ENCODE measurements at places on chromosomes 6 and 20. TPM values are rescaled to one million over a fixed set of nuclear protein-coding genes. Genes with fewer than 3 reads are reported as not detected.

The PPP1R14C gene
- not detected for total RNA-seq

The OGFR gene
- total RNA-seq: 79.9 TPM

The PRELID3B gene
- total RNA-seq: 45.4 TPM

The KIFC1 gene
- total RNA-seq: 0.60 TPM

The ZBTB24 gene
- 24.7 TPM for total RNA-seq

The CNR1 gene
- total RNA-seq: 1.1 TPM

The EEF1A2 gene
- total RNA-seq: 0.16 TPM

The BTN1A1 gene
- not detected for total RNA-seq

The CD2AP gene
- 32.2 TPM for total RNA-seq

GRCh38 chr6:118708744-118709143 lies 57.4 kb upstream of the CEP85L start:
- peak overlapping the region; percentile 98 for H3K27ac ChIP-seq
- H3K27me3 ChIP-seq: no peaks in the 10 kb centered on the region
- no peak for DNase-seq
- peak overlapping the region; percentile 97 for H3K4me3 ChIP-seq

DNA sequence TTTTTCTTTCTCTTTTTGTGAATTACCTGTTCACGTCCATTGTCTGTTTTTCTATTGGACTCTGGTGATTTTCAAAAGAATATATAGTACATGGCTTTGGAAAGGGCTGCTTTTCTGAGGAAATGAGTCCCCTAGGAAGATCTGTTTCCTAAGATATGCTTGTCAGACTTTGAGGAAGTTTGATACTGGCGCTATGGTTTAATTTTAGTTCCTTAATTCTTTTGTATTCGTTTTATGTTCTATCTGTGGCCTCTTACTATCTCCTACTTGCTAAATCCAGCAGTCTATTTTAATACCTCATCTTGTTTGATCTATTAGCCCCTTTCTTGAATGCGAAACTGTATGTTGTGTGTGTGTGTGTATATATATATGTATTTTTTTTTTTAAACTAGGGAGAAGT lies 101.9 kb downstream of the LIN28B start:
- DNase-seq: no peak
- H3K4me1 ChIP-seq: no peaks in the 10 kb centered on the region
- H3K36me3 ChIP-seq: no peaks in the 10 kb centered on the region

DNA sequence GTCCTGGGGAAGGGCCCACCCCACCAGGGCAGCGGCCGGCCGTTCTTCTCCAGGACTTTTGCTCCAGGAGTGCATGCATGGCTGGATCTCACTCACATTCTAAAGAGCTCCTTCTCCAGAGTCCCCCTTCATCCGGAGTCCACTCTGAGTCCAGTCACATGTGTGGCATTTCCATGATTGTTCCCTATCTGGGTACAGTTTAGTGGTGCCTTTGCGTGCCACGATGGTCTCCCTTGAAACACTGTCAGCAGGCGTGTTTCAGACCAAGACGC lies 20.9 kb downstream of the OSBPL2 start:
- peaks cover 83% of the 10 kb centered on the region for H3K36me3 ChIP-seq
- H3K4me3 ChIP-seq: no peak overlapping the region
- H3K27ac ChIP-seq: no peak overlapping the region
- DNase-seq: no peak
- H3K27me3 ChIP-seq: no peaks in the 10 kb centered on the region

DNA sequence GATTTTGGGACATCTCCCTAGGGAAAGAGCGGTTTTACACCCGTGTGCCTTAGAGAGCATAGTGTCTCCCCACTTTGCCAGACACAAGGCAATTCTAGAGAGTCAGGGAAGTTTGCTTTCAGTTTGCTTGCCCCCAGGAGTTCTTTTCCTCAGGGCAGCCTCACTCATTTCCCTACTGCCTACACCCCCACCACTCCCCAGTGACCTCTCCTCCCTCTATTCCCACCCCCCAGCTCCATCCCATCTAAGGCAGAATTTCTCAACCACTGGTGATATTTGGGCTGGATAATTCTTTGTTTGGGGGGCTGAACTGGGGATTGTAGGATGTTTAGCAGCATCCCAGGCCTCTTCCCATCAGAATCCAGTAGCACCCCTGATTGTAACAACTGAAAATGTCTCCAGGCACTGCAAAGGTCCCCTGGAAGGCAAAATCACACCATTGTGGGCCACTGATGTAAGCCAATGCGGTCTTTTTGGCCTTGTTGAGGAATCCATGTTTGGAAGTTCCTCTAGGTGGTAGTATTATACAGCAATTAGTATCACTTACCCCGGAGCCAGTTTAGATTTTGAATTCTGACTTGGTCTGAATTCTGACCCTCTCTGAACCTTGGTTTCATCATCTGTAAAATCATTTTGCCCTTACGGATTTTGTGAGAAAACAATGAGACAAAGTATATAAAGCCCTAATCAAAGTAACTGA lies 1.3 kb downstream of the EPPIN start:
- no peaks in the 10 kb centered on the region for H3K4me1 ChIP-seq
- no peak overlapping the region for H3K4me3 ChIP-seq
- peaks cover 32% of the 10 kb centered on the region for H3K27me3 ChIP-seq
- H3K27ac ChIP-seq: no peak overlapping the region

- H3K4me1 ChIP-seq: no peaks in the 10 kb centered on the region
- DNase-seq: no peak
- H3K36me3 ChIP-seq: peaks cover 4% of the 10 kb centered on the region
- H3K4me3 ChIP-seq: no peak overlapping the region
These were observed 111.2 kb downstream of the KCNQ5 start for GRCh38 chr6:72733045-72733444.

GRCh38 chr6:105831311-105832097 lies 254.6 kb upstream of the PRDM1 start:
- H3K4me1 ChIP-seq: no peaks in the 10 kb centered on the region
- DNase-seq: no peak
- H3K27me3 ChIP-seq: peaks cover 3% of the 10 kb centered on the region
- no peak overlapping the region for H3K4me3 ChIP-seq

DNA sequence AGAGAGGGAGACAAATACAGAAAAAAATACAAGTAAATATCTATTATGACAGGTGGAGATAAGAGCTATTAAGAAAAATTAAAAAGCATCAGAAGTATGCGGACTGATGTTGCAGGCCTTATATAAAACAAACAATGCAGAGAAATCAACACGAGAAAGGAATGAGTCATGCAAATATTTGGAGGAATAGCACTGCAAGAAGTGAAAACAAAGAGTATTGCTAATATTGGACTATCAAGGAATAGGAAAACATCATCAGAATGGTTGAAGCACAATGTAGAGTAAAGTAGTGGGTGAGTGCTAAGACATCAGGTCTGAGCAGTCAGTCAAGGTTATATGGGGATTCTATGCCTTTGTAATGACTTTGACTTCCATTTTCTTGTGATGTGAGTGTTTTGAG lies 657.5 kb upstream of the GJE1 start:
- H3K27ac ChIP-seq: no peak overlapping the region
- no peak for DNase-seq
- no peak overlapping the region for H3K4me3 ChIP-seq

GRCh38 chr6:81515562-81516453 lies 236.7 kb downstream of the TENT5A start:
- no peak overlapping the region for H3K4me3 ChIP-seq
- DNase-seq: no peak
- no peak overlapping the region for H3K27ac ChIP-seq
- H3K4me1 ChIP-seq: no peaks in the 10 kb centered on the region
- no peaks in the 10 kb centered on the region for H3K27me3 ChIP-seq
- no peaks in the 10 kb centered on the region for H3K36me3 ChIP-seq

DNA sequence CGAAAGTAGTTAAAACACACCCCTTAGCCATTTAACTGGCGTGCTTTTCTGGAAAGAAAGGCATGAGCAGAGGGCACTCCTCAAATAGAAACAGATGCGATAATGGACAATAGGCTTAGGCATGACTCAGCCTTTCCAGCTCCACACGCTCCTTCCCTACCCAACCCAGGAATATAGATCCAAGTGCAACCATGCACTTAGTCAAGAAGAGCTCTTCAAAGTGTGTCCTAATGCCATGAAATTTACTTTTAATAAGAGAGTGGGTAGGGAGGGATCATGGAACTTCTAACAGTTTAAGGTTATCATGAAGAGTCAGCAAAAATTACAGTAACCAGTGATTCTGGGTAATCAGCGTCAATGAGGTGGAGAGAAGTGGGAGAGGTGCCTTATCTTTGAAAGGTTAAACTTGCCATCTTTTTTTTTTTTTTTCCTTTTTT lies 2.4 kb upstream of the EFHC1 start:
- no peaks in the 10 kb centered on the region for H3K27me3 ChIP-seq
- H3K4me1 ChIP-seq: peaks cover 42% of the 10 kb centered on the region
- H3K36me3 ChIP-seq: no peaks in the 10 kb centered on the region
- no peak for DNase-seq
- H3K27ac ChIP-seq: no peak overlapping the region

DNA sequence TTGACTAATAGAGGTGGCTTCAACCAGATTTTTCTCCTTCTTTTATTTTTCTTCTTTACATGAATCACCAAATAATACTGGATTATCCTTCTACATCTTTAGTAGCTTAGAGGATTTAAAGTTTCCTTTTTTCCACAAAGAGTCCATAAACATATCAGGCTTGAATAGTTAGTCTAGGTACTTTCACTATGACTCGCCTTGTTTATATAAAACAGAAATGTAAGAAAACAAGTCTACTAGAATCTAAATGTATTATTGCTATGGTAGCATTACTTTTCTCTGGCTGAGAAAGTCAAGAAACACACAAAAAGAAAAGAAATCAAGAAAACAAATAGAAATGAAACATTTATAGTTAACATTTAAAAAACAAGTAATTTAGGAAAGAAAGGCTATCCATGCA lies 215.2 kb downstream of the PTPRK start:
- DNase-seq: no peak
- peaks cover 9% of the 10 kb centered on the region for H3K4me1 ChIP-seq
- H3K27ac ChIP-seq: no peak overlapping the region
- no peak overlapping the region for H3K4me3 ChIP-seq
- no peaks in the 10 kb centered on the region for H3K27me3 ChIP-seq

- H3K4me1 ChIP-seq: peaks cover 19% of the 10 kb centered on the region
- no peaks in the 10 kb centered on the region for H3K36me3 ChIP-seq
- peak overlapping the region; percentile 96 for H3K27ac ChIP-seq
- peak overlapping the region; percentile 85 for H3K4me3 ChIP-seq
These were observed 55.0 kb upstream of the HLA-A start for GRCh38 chr6:29887330-29887818.

DNA sequence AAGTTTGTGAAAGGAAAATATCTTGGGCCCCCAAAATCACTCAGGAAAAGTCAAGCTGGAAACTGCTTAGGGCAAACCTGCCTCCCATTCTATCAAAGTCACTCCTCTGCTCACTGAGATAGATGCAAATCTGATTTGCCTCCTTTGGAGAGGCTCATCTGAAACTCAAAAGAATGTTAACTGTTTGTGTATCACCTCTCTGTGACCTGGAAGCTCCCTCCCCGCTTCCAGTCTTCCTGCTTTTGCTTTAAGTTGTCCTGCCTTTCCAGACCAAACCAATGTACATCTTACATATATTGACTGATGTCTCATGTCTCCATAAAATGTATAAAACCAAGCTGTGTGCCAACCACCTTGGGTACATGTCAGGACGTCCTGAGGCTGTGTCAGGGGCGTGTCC lies 331.4 kb upstream of the QKI start:
- H3K27me3 ChIP-seq: no peaks in the 10 kb centered on the region
- no peaks in the 10 kb centered on the region for H3K4me1 ChIP-seq
- no peaks in the 10 kb centered on the region for H3K36me3 ChIP-seq
- no peak overlapping the region for H3K4me3 ChIP-seq

GRCh38 chr20:40512994-40513393 lies 176.0 kb downstream of the MAFB start:
- H3K4me1 ChIP-seq: no peaks in the 10 kb centered on the region
- no peak overlapping the region for H3K27ac ChIP-seq
- peaks cover 11% of the 10 kb centered on the region for H3K27me3 ChIP-seq
- no peaks in the 10 kb centered on the region for H3K36me3 ChIP-seq

DNA sequence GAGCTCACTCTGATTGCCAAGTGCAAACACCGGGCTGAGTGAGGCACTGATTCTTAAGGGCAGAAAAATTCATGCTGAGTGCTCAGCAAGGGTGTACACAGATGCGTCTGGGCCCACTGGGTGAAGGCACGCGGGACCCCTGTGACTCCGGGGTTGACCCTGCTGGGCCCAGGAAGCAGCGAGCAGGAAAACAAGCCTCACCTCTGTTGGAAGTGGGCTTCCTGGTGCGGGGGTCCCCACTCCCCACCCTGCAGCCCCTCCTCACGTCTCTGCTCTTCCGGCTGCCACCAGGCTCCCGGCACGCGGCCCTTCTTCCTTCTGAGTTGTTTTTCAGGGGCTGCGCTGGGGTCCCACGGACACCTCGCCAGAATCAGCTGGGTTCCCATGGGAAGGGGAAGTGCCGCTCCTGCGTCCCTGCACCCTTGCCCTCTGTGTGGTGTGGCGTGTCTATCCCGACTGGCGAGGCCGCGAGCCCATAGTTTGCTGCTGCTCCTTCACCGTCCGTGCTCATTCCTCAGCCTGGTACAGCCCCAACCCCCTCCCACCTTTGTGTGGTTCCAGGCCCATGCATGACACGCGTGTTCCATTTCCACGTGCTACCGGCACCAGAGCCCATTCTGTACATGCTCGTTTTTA lies 80.6 kb upstream of the BHLHE23 start:
- no peak overlapping the region for H3K27ac ChIP-seq
- no peaks in the 10 kb centered on the region for H3K36me3 ChIP-seq
- no peak overlapping the region for H3K4me3 ChIP-seq

GRCh38 chr6:154569156-154569862 lies 58.8 kb upstream of the CNKSR3 start:
- H3K4me3 ChIP-seq: no peak overlapping the region
- H3K36me3 ChIP-seq: no peaks in the 10 kb centered on the region
- no peak for DNase-seq
- H3K4me1 ChIP-seq: no peaks in the 10 kb centered on the region
- no peaks in the 10 kb centered on the region for H3K27me3 ChIP-seq
- H3K27ac ChIP-seq: no peak overlapping the region

DNA sequence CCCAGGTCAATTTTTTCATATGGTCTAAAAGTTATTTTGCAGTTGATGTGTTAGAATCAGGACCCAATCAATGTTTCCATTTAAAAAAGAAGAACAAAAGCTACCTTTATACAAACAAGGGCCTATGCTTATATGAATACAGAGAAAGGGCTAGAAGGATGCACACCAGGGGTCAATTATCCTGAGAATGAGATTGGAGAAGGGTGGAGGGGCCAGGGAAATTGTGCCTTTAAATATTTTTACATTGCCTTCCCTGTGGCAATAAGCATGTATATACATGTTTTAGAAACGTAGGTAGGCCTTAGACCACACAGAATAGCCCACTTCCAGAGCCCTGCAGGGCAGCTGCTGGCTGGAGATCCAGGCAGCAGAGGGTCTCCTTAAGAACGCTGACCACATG lies 12.7 kb downstream of the EXOC2 start:
- peaks cover 5% of the 10 kb centered on the region for H3K36me3 ChIP-seq
- no peak for DNase-seq
- H3K4me1 ChIP-seq: peaks cover 50% of the 10 kb centered on the region
- H3K27ac ChIP-seq: no peak overlapping the region
- no peak overlapping the region for H3K4me3 ChIP-seq

DNA sequence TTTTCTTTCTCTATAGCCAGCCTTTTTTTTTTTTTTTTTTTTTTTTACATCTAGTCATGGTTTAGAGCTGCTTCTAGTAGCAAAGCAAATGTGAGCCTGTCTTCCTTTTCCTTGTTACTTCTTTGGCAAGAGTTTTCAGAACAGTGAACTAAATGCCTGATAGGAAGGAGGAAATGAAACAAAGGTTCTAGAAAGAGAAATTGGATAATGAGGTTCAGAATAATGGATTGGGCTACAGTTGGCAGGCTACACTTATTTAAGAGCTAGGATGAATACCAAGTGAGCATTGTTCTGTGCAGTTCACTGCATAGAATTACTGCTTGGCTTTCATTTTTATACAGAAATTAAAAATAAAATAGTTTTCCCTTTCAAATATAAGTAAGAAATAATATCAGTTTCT lies 78.6 kb downstream of the HIVEP1 start:
- no peak overlapping the region for H3K4me3 ChIP-seq
- H3K36me3 ChIP-seq: peaks cover 6% of the 10 kb centered on the region
- no peak for DNase-seq
- no peaks in the 10 kb centered on the region for H3K27me3 ChIP-seq
- no peak overlapping the region for H3K27ac ChIP-seq
